ENCODE measurements at places on chromosomes 7 and 10.

GRCh38 chr7:157362729-157363128 lies 25.9 kb downstream of the DNAJB6 start:
- ATAC-seq: no peak

- ATAC-seq: no peak
Measured at GRCh38 chr10:123665491-123666286, 466 bp upstream of the GPR26 start.

GRCh38 chr7:8176370-8177081 lies 85.4 kb downstream of the ICA1 start:
- peak; percentile 84 for ATAC-seq

- no peak for ATAC-seq
Measured at GRCh38 chr7:154840086-154840485, 162.8 kb downstream of the PAXIP1 start.

DNA sequence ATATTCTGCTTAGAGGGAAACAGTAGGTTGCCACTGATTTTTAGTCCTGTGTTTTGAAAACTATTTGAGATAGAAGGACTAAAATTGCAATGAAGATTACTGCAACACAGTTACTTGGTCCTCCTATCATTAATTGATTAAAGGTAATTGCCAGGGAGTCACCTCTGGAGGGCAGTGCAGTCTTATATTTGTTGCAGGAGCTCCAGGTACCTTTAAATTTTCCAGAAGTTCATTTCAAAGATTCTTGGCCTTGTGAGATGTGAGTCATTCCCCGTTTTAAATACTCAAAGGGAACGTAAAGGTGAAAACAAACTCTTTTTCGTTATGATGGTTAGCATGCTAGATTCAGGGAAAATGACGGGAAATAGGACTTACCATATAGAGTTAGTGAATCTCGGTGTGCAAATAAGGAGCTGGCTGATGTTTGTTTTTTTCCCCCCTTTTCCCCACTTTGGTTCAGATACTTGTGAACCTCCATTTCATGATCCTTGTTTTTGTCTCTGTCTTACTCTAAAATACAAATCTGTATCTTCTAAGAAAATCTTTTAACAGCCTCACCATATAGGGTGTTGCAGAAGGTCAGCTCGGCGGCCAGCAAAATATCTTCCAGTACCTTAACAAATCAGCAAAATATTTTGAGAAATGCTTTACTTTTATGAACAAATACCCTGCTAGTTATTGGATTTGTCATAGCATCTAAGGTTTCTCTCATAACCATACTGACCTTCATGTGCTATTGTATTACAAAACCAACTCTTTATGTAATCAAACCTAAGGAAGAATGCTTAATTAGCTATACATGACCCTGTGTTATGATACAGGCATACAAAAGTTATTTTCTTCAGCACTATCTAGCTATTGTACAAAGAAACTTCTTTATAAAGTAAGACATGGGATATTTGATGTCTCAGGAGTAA lies 143.0 kb upstream of the HDAC9 start:
- no peak for ATAC-seq

- no peak for ATAC-seq
Measured at GRCh38 chr10:127298381-127298780, 102.0 kb upstream of the INSYN2A start.

GRCh38 chr10:11773761-11774441 lies 31.7 kb downstream of the ECHDC3 start:
- ATAC-seq: no peak

GRCh38 chr10:122849900-122850605 lies 4.4 kb upstream of the CUZD1 start:
- ATAC-seq: no peak

GRCh38 chr7:94580601-94581000 lies 71.0 kb downstream of the CASD1 start:
- no peak for ATAC-seq

DNA sequence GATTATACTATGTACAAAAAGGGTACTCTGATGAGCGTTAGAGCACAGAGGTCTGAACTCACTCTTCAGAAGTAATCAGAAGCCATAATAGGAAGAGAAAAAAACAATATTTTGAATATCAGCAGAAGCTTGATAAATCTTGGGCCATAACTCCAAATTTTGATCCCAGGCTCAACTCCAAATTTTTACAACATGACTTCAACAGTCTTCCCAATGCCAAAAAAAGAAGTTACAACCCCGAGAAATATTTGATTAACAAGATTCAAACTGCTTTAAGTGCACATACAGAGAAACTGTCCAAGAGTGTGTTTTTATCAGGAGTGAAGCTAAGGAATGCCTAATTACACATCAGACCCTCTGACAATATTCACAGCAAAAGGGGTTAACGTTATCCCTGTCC lies 7.5 kb downstream of the MPP7 start:
- no peak for ATAC-seq

DNA sequence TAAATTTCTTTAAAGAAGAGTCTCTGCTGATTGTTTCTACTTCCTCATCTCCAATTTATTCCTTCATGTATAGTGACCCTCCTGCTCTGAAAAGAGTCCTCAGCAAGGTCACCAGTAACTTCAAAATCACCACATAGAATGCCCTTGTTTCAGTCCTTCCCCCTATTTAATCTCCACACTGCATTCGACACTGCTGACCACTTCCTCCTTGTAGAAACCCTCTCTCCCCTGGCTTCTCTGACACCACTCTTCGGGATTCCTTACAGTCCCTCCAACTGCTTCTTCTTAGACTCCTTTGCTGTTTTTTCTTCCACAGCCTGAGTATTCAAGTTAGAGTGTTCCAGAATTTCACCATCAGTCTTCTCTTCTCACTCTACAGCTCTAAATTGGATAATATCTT lies 89.5 kb downstream of the VPS41 start:
- no peak for ATAC-seq

DNA sequence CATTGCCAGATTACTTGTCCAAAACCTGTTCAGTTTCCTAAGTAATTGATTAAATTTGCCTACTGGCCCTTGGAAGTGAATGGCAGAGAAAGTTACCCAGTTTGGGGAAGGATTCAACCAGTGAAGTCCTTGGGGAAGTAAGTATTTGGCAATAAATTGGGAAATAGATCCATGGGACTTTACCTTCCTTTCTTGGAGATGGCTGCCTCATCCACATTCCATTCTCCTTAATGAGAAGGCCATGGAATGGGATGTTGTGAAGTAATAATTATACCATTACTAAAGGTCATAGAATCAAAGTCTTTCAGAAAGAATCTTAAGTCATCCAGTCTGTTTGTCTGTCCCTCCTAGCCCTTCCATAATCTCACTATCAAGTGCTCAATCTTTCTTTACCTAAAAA lies 4.5 kb upstream of the COPG2 start:
- ATAC-seq: no peak

- no peak for ATAC-seq
Measured at GRCh38 chr7:156169474-156170370, 357.5 kb upstream of the SHH start.

- no peak for ATAC-seq
Measured at GRCh38 chr10:81215498-81215897, 659.5 kb upstream of the NRG3 start.

GRCh38 chr7:150410680-150411346 lies 31.7 kb downstream of the ZNF775 start:
- ATAC-seq: no peak

- no peak for ATAC-seq
Measured at GRCh38 chr7:151023232-151023631, 1.1 kb downstream of the ATG9B start.

DNA sequence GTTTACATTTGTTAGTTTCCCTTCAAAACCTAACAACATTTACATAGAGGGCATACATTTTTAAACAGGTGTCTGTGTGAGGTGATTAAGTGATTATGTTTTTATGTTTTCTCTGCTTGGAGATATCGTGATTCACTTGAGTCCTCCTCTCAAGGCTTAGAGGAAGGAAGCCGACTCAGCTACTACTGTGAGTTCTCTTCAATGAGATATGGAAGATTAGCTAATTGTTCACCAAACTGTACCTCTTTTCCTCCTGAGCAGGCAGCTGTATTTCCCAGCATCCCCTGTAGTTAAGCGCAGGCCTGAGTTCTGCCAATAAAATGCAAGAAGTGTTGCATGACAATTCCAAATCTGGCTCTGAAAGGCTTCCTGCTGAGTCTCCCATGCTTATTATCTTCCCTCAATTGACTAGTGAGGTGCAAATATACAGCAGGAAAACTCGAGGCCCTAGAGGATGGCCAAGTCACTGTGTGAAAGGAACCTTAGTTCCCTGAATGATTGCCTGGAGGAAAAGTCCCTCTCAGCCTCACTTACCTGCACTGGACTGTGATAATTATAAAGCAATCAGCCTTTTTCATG lies 528.7 kb downstream of the GRM8 start:
- ATAC-seq: no peak

GRCh38 chr7:9645756-9646155 lies 1212.3 kb downstream of the NXPH1 start:
- no peak for ATAC-seq

DNA sequence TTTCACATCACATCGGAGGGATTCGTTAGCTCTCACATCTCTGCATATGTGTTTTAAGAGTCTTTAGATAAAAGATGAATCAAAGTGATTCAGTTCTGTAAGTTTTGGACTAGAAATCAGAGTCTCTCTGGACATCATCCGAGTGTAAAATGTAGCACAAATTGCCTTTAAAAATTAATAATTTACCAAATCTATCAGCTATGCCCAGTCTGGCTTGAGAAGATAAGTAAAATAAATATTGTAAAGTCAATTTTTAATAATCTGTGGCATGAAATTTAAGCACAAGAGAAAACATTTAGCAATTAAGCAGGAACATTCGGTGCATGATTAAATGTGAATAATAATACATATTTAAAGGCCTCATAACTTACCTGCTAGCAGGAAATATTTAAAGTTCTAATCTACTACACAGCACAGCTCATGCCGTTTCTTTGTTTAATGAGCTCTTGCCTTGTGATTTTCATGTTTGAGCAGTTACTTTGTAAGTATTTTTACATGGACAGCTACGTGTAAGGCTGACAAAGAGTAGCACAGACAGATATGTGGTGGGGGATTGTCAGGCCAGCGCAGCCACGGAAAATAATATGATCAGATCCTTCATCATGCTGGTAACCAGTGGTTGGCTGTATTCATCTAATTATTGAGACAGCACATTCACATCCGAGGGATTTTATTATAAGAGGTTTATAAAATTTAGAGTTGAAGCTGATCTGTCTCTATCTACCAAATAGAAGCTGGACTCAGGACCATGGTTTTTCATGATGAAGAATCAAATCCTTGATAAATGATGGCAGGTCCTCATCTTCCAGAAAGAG lies 317.3 kb downstream of the ADARB2 start:
- ATAC-seq: no peak

- no peak for ATAC-seq
Measured at GRCh38 chr7:108818742-108819141, 249.1 kb downstream of the DNAJB9 start.
